Anterior cingulate cortex (tissue), 58 donors: ENCODE measurements at places on chromosomes 2 and 18.

GRCh38 chr2:151049746-151050145, 211.9 kb downstream of the RBM43 start:
- DNase-seq, result no peak

DNA sequence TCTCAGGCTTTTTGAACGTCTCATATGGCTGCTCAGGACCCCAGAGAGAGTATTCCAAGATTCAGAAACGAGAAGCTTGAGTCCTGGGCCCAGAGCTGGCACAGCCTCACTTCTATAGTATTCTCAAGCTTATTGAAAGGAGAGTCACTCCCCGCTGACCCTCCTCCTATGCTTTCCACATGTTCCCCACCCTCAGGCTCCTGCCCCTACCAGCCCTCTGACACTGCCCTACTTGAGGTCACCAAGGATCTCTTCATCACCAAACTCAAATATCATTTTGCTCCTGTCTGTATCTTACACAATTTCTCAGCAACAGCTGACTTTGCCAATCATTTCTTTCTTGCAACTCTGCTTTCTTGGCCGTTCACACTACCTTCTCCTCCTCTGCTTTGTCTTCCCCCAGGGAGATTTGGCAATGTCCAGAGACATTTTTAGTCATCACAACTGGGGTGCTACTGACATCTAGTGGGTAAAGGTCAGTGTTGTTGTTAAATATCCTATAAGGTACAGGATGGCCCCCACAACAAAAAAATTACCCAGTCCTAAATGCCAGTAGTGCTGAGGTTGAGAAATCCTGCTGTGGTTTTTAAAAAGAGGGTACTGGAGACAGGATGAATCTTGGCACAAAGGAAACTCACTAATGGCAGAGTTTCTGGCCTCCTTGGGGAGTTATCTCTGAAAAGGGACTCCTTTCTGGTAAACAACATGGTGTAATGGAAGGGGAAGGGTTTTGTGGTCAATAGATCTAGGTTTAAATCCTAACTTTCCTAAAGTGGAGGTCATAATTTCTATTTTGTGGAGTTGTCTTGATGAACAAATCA, 26.9 kb upstream of the INSIG2 start:
- DNase-seq, result peak; percentile 5

- no peak for DNase-seq
Measured at GRCh38 chr2:65548576-65549256, 116.3 kb upstream of the SPRED2 start.

DNA sequence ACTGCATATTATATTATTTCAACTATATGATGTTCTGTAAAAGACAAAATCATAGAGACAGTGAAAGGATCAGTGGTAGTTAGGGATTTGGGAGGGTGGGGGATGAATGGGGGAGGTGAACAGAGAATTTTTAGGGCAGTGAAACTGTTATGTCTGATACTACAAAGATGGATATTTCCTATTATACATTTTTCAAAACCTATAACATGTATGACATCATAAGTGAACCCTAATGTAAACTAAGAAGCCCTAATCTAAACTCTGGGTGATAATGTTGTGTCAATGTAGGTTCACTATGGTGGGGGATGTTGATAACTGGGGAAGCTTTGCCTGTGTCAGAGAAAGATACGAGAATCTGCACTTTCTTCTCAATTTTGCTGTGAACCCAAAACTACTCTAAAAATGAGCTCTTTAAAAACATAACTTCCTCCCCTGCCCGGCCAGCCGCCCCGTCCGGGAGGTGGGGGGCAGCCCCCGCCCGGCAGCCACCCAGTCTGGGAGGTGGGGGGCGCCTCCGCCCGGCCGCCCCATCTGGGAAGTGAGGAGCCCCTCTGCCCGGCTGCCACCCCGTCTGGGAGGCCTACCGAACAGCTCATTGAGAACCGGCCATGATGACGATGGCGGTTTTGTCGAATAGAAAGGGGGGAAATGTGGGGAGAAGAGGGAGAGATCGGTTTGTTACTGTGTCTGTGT, 234.4 kb downstream of the RPIA start:
- no peak for DNase-seq
